Hypothalamus (tissue), 51 donors: ENCODE measurements at places on chromosomes 2 and 18.
A peak's percentile ranks its signal among the peaks of the same experiment; 100 is the strongest.

DNA sequence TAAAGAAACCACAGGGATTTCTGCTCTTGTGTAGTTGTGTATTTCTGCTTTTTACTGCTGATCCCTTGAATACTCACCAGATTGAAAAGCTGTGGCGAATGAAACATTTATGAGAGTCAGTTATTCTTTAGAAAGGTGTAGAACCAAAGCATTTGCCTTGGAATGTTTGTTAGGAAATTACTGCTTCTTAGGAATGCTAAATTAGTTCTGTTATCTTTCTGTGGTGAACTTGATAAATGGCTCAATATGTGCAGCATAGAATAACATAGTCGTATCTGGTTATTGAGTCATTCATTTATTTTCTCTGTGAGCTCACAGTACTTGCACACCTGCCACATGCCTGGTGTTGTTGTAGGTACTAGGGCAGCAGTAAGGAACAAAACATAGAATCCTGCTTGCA is 57.0 kb upstream of the FAM237A start:
- DNase-seq = no peak

DNA sequence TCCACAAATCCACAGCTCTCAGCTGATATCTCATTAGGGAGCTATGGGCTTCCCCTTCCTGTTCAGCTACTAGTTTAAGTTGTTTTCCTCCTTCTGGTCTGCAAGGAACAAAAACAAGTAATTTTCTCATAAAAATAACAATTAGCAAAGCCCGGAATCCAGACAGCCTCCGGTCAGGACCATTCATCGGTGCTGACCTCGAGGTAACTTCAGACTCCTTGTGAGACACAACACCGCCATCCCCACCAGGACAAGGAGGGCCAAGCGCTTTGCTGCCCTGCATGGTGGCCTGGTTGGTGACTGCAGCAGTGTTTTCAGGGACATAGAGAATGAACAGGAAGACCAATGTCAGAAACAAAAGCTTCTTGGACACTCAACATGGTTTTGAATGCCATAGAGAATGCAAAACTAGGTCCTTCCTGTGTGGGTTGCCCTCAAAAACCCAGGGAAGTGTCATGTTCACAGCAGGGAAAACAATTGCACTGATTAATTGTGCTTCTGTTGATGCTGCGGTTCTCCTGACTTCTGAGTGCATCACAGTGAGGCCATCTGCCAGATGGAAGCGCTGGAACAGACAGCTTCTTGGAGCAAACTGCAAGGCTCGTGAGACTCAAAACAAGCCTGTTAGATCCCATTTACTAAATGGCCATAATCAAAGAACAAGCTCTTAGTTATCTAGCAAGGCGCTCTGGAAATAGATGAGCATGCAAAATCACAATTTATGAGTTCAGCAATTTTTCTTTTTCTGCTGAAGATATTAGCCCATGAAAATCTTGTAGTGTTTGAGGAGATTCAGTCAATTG is 77.1 kb downstream of the HS1BP3 start:
- peak; percentile 45 for DNase-seq

DNA sequence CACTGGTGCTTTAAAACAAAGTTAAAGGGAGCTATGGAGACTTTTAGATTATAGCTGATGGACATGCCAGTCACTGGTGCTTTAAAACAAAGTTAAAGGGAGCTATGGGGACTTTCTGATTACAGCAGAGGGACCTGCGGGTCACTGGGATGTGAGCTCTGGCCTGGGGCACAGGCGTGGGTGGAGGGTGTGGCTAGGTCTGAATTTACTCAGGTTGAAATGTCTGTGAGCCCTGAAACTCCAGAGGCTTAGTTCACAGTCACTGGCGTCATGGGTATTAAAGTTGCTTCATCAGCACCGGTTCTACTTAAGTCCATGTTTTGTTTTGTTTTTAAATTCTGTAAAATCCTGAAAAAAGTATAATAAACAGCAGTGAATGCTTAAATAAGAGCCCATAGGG is 49.0 kb upstream of the TMEM18 start:
- no peak for DNase-seq

- no peak for DNase-seq
Observed at GRCh38 chr2:64591188-64591587, 62.5 kb downstream of the SERTAD2 start.

DNA sequence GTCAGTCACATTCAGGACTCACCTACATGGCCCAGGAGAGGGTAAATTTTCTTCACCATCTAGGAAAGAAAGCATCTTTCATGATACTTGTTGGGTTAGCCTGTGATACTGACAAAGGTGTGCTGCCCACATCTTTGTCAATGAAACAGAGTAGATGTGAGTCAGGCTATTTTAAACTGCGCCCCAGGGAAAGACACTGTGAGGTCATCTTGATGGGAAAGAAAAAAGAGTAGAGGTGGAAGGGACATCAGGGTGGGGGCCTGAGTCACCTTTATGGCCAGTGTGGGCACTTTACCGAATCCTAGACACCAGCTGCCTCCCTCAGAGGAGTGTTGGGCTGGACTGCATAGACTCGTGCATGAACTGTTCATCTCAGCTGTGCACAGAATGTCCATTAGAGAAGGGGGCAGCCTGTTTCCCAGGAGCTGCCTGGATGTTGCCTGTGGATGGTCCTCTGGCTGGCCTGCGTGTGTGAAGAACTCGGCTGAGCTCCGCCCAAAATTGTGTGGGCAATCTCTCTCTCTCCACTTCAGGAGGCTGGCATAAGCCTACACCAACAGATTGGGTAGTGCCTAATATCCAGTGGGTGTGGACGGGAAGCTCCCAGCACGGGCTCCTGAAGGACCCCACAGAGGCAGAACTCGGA is 278.7 kb upstream of the PXDN start:
- no peak for DNase-seq

DNA sequence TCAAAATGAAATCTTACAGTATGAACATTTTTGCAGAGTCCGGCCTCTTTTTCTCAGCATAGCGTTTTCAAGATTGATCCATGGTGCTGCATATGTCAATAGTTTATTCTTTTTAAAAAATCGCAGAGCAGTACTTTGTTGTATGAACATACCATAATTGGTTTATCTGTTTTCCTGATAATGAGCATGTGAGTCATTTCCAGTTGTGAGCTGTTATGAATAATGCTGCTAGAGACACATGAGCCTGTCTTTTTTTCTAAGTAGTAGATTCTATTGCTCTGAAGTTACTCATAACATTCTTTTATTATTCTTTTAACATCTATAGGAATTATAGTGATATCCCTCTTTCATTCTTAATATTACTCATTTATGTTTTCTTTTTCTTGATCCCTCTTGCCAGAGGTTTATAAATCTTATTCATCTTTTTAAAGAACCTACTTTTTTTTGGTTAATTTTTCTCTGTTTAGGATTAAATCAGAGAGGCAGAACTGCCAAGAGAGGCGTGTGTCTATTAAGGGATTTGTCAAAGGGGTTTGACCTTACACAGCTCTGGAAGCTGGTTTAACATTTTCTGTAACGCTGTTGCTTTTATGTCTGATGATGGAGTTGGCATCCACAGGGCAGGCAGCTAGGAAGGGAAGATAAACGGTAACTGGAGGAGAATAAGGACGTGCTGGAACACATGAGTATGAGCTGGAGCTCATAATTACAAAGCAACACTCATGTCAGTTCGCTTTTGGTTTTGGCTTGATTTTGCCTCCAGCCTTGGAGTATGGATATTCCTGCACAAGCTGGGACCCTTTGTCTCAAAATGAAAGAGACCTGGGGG is 47.4 kb downstream of the MGAT5 start:
- no peak for DNase-seq

GRCh38 chr2:6975988-6976387 is 58.8 kb downstream of the RNF144A start:
- DNase-seq = no peak

GRCh38 chr2:28567061-28567471 is 71.2 kb downstream of the PLB1 start:
- no peak for DNase-seq

DNA sequence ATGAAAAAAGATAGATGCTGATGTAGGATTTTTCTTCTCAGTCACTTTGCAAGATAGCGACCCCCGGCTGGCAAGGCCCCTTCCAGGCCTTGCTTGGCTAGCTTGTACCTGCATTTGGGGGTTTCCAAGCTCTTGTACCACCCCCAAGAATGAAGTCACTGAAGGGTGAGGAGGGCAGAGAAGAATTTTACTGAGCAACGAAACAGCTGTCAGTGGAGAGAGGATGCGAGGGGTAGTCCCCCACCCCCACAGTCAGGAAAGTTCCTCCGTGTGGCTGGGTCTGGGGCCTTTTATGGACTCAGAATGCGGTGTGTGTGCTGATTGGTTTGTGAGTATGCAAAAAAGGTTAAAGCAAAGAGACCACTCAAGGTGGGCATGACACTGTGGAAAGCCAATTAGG is 382.0 kb downstream of the GPD2 start:
- no peak for DNase-seq

GRCh38 chr2:61090386-61090921 is 24.8 kb downstream of the SANBR start:
- DNase-seq = no peak

DNA sequence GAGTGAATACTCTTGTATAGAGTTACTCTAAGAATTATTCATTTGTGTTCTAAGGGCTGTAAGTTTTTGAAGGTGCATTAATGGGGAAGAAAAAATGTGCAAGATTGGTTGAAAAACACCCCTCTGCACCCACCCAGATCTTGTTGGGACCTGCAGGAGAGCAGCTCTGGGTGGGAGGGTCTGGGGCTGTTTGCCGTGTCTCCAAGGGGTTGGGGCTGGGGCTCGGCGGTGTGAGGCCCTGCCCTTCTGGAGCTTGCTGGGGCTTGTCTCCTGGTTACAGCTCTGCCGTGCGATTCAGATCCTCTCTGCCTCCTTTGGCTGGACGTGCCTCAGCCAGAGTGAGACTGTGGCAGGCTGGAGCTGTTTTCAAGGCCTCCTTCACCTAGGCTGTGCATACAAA is 26.1 kb downstream of the IGFBP2 start:
- DNase-seq = no peak

- DNase-seq = no peak
Observed at GRCh38 chr18:40553029-40553428, 1402.0 kb upstream of the PIK3C3 start.

DNA sequence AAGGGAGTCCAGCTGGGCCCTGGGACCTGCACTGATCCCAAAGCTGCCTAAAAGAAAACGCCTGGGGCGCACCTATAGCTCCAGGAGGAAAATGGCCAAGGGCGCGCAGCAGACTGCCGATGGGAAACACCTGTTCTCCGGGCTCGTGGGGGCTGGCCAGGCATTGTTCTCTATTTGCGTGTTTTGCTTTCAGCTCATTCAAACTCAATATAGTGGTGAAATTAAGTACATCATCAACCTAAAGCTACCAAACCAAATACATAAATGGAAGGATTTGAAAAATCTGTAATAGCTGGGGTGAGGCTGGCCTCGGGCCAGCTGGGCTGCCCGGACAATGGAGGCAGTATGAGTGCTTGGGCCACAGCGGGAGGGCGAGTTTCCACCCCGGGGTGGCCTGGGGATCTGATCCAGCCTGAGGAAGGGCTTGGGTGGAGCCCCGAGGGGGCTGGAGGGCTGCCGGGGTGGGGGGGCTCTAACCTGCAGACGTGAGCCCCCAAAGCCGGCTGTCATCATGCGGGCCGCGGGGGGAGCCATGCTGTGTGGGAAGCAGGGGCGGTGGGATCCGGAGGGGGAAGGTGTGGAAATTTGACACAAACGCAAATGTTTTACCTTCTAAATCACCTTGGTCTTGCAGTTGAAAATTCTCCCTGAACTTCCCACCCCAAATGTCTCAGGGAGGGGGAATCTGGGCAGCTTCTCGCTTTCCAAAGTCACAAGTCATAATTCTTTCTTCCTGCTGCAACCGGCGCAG is 77.6 kb downstream of the ASB1 start:
- no peak for DNase-seq

- no peak for DNase-seq
Observed at GRCh38 chr2:58473165-58473564, 232.0 kb upstream of the FANCL start.

DNA sequence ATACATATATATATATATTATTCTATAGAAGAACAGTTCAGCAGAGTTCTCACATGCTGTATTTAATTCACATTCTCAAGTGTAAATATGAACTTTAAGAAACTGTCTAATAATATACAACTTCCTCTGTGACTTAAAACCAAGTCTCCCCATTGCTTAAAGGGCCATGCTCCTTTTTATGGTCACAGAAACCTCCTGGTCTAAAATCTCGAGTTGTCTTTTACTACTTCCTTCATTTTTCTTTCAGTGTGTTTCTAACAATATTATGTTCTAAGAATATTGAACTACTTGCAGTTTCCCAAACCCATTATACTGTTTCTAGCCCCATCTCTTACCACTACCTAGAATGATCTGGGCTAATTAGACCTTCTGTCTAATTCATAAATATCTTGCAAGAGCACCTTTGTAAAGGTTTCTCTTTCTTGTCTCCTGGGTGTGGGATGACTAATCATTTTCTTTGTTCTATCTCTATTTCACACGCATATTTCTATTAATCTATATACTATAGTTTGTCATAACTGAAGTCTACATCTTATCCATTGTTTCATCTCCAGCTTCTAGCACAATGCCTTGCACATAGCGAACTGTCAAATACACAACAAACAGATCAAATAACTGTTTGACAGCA is 48.8 kb downstream of the ERBB4 start:
- no peak for DNase-seq

GRCh38 chr2:101486994-101487393 is 12.1 kb upstream of the RFX8 start:
- DNase-seq = no peak

DNA sequence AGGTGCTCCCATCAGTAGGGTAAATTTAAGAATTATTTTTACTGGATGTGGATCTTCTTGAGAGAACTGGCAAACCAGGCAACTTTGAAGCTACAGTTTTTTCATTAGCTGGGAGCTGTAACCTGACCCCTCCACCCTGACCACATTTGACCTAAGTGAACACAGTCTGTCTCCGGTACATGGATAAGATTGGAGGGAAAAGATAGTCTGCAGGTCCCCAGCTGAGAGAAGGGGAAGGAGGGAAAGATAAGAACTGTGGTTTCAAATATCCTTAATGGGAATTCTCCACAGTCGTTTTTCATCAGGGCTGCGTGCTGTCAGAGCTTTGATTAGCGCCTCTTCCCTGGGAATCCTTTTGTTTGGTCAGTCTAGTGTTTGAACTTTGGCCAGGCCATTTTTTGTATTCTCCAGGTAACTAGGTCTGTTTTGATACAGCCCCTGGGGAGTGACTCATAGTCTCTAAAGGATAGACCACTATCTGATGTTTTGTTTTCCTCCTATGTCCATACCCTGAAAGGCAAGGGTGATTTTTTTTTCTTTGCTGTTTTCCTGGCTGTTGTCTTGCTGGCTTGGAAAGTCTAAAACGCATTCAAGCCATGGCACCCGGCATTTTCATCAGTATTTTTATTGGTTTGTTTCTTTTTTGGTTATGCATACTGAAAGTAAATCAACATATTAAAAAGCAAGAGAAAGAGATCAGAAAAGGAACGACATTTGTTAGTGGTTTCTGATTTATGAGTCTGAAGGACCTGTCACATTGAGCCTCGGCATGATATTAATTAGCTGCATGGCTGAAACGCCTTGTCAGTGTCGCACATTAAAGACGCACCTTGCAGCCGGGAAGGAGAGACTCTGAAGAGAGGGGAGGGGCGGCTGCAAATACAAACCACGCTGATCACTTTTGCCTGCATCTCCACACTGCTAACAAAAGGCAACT is 183.4 kb upstream of the FN1 start:
- no peak for DNase-seq
